ENCODE measurements at places on chromosomes 1 and 21.
A peak's percentile ranks its signal among the peaks of the same experiment; 100 is the strongest.

GRCh38 chr1:51709951-51710350 is 93.1 kb downstream of the OSBPL9 start:
- DNase-seq = no peak

GRCh38 chr1:13748610-13749505 is 48.9 kb downstream of the PRDM2 start:
- peak; percentile 96 for DNase-seq

DNA sequence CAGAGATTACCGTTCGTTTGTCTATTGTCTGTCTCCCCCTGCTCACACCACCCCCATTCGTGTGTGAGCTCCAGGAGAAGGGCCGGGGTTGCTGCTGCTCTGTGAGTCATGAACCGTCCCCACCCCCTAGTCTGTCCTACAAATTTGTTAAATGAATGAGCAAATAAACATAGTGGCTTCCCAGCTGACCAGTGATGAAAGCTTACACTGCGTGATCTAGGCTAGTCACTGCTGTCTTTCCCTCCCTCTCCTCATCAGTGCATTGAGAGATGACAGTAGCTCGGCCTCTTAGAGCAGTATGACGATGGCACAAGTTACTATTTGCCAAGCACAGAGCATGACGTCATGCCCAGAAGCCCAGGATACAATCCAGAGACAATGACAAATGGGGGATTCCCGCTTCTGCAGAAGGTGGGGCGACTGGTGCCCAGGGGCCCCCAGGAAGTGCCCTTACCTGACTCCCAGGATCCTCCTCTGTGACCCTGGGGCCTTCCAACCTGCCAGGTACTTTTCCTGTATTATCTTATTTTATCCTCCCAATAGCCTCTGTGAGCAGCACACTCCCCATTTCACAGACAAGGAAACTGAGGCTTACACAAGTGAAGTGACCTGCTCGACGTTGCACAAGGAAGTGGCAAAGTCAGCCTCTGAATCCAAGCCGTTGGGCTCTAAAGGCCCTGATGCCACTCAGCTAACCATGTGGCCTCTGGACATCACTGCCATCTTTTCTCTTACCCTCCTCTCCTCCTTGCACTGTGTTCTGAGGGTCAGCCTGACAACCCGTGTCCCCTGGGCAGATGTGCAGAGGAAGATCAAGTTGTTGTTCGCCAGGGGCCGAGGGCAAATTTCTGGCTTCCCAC is 8.6 kb upstream of the EPHA2 start:
- peak; percentile 87 for DNase-seq

- DNase-seq = no peak
Observed at GRCh38 chr1:65691972-65692371, 100.7 kb upstream of the PDE4B start.

DNA sequence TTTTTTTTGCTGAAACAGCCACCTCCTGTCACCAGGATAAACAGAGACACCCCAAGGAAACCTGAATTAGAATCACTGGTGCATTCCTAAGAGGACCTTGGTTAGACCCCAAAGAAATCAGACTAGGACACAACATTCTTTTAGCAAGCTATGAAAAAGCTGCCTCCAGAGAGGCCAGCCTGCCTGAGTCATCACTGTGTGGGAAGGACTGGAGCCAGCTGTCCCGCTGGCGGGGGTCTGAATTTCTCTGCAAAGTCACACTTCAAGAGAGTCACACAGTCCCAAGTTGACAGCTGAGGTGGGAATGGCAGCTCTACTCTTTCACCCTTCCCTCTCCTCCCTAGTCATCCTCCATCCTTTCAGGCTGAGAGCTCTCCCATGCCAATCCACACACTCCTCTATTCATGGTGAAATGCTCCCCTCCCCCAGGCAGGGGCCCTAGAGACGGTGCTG is 405.0 kb upstream of the POU3F1 start:
- DNase-seq = no peak

GRCh38 chr1:190126728-190127127 is 350.9 kb downstream of the BRINP3 start:
- DNase-seq = no peak

GRCh38 chr1:66723985-66724384 is 28.3 kb upstream of the DYNLT5 start:
- DNase-seq = no peak

- peak; percentile 10 for DNase-seq
Observed at GRCh38 chr1:101236516-101237228, at the start of gene S1PR1. S1PR1 (plus strand) TSS chr1:101237019; CDS start chr1:101238985, 1,966 bp downstream.

- no peak for DNase-seq
Observed at GRCh38 chr1:53254011-53254640, 15.8 kb upstream of the MAGOH start.

- no peak for DNase-seq
Observed at GRCh38 chr1:168591066-168591465, 14.7 kb downstream of the XCL1 start.

DNA sequence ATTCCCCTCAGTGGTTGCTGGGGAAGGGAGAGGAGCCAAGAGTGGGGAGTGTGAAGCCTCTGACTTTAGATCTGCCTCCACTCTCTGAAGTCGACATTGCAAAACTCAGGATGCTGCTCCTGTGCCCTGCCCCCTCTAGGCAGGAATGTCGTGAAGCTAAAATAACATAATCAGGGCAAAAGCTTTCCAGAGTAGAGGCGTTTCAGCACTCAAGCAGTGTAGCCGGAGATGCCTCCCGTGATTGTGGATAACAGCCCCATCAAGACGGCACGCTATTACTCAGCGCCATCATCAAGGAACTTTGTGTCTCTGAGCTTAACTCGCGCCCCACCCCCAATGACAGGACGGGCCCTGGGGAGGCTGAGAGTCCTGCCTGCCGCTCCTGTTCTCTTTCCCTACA is 60.0 kb downstream of the FBXO2 start:
- no peak for DNase-seq

GRCh38 chr1:44433209-44433608 is 28.2 kb downstream of the RNF220 start:
- no peak for DNase-seq

- no peak for DNase-seq
Observed at GRCh38 chr1:109704173-109704572, 7.9 kb upstream of the GSTM5 start.

DNA sequence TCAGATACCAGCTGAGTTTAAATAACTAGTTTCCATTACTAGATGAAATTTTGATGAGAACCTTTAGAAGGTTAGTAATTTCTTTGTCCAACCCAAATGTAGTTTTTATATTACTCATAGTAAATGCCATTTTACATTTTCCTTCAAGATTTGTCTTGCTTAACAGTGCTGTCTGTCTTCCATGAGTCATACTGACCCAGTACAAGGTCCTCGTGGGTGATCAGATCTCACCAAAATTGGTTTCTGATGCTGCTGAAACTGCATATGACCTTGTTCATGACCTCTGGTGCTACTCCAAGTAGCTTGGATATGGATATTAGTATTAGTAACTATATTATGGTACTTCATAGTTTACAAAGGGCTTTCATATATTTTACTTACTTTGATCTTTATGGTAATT is 207.1 kb downstream of the RYR2 start:
- no peak for DNase-seq

DNA sequence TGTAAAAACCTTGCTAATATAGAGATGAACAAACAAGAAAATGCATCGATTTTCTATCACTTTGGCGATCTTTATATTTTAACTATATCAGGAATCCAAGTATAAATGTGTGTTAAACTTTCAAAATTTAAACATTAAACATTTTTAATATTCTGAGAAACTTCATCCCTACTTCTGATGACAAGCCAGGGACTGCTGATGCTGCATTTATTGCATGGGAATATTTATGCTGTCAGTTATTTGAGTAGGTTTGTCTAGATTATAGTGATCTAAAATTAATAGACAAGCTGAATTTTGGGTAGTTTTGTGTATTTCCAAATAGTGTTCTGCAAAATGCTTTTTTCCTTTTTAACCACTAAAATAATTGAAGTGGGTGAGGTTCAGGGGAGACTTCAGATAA is 175.3 kb downstream of the LEPR start:
- DNase-seq = no peak

GRCh38 chr1:171160211-171160610 is 24.9 kb upstream of the FMO2 start:
- DNase-seq = no peak

DNA sequence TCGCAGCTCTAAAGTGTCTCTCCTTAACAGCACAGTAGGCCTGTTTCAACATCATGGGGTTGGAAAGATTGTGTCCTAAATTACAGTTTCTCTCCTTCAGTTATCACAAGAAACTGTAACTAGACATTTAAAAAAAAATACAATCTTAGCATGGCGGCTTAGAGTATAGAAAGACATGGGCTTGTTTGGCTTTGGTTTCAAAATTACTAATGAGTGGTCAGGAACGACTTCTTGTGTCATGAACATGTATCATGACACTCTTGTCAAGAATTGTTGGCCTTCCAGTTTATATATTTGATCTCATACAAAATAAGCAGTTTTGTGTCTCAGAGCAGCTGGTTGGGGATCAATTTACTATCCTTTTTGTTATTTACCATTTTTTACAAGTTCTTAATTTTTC is 2.1 kb downstream of the GJA8 start:
- no peak for DNase-seq

- DNase-seq = no peak
Observed at GRCh38 chr1:42315500-42315899, 19.5 kb downstream of the FOXJ3 start.

DNA sequence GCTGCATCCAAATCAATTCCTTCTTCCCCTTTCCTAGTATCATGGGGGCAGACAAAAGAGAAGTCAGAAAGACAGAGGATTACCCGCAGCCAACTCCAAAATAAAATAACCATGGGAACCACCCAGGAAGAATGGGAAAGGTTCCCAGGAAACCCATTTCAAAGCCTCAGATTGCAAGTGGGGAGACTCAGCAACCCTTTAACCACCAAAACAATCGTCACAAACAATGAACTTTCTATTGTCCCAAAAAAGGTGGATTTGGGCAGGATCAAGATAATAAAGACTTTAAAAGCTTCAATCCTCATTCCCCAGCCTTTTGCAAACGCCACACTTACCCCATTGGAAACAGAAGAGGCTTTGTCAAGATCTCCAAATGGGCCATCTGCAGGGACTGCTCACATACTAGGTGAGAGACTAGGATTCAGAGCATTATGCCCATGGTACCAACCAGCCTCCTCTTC is 5.1 kb downstream of the TIAM1 start:
- DNase-seq = no peak

GRCh38 chr1:217134857-217135568 is 411.8 kb upstream of the ESRRG start:
- no peak for DNase-seq

DNA sequence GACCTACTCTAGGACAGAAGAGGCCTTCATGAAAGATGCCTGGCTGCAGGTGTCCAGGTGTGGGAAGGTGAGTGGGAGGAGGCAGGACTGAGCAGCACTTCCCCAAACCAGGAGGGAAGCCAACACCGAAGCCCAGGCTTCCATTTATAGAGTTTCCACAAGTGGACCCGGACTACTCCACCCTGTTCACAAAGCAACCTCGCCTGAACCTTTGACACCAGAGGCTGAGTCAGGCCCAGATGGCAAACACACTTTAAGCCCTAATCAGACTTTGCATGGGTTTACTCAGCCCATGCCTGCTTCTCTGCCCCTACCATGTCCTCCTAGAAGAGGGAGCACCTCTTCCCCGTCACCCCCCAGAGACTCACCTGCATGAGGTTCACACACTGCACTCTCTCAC is 14.0 kb downstream of the PRR9 start:
- DNase-seq = no peak

DNA sequence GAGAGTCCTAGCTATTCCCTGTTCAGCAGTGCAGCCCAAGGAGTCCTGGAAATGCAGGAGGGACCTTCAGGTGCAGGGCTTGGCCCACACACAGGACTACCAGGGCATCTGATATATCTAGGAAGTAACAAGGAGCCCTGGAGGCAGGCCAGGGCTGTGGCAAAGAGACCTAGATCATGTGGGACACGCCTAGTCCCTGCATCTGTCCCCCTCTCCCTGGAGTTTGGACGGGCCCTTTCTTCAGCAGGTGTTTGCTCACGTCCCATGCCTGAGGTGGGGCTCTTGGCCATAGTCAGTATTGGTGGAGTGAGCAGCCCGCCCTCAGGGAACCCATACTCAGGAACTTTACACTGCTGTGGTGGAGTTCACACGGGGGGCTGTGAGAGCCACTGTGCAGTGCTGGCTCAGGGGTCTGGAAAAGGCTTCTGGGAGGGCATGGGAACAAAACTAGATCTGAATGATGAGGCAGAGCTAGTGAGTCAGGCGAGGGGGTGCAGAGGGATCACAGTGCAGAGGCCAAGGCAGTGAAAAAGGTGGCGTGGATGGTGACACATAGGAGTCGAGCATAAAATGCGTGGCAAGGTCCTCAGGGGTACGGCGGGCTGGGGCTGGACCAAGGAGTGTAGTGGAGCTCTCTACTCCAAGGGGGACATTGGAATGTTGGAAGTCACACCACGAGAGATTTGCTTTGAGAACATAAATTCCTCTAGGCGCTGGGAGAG is 25.6 kb downstream of the TMEM53 start:
- DNase-seq = no peak

DNA sequence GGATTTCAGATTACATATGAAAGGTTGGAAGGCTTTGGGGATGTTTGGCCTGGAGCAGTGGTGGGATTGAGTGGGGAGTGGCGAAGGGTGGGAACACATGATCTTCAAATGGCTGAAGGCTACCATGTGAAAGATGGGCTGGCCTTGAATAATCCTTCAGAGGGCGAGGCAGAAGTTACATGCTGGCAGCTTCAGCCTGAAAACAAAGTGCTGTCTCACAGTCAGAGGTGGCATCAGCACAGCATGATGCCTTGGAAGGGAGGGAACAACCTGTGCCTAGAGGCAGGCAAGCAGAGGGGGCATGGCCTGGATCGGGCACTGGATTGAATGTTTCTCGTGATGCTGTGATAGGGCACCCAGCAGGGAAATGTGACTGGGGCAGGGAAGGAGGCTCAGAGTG is 130.8 kb downstream of the BEND5 start:
- no peak for DNase-seq

DNA sequence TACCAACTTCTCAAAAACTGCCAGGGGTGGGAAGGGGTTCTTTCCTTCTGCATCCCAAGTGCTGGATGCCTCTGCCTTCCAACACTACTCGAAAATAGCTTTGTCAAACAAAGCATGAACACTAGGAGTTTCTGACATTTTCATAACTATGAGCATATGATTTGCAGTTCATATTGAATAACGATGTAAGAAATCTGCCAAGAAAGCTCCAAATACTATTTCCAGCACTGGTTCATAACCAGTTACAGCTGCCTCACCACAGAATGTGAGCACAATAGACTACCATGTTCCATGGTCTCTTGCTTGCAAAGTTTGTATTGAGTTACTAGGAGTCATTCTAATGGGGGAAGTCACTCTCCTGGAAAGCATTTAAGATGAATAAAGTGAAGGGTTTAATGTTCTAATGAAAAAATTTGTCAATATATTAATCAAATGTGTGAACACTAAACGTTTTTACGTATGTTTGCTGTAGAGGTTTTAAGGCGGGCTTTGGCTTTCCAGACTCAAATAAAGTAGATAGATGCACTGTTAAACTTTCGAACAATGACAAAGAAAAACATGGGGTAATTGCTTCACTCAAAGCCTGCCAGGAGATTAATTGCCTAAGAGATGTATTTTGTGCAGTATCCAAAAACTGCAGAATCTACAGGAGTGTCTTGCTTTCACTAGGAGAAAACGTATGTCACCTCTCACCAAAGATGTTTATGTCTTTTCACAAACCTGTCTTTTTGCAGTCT is 78.6 kb upstream of the UBE2U start:
- no peak for DNase-seq

Measured in NCI-H1105 (cell line).